ENCODE measurements at places on chromosomes 4 and X.

- DNase-seq = peak; percentile 57
These were observed 489.1 kb upstream of the INTU start for GRCh38 chr4:127143460-127144195.

DNA sequence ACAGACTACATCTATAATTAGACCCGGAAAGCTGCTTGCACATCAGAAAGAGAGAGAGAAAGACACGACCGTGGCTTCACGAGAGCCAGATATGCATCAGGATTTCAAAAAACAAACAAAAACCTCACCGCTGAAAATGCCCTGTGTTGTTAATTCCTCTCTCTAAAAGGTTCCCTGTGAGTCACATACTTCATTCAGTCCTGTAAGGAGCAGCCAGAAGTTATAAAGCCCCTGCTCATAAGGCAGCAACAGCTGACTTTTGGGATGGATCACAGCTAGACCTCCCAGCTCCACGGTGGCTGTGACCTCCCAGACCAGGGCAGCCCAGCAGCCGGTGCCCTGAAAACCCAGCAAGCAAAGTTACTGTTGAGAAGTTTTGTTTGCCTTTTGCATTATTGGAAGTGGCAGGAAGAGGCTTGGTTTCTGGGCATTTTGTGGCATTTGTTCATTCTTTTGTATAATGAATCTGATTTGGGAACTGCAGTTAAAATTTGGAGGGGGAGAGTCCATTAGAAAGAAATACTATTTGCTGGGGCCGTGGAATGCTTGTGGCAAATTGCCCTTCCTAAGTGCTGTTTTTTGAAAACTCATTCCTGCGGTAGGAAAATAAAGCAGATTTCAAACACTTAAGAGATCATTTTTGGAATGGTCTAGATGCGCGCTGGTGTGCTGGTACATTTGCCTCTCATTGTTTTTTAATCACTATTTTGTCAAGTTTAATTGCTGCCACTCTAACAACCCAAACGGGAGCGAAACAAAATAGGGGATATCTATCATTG, 520.4 kb downstream of the BCOR start:
- DNase-seq = no peak

DNA sequence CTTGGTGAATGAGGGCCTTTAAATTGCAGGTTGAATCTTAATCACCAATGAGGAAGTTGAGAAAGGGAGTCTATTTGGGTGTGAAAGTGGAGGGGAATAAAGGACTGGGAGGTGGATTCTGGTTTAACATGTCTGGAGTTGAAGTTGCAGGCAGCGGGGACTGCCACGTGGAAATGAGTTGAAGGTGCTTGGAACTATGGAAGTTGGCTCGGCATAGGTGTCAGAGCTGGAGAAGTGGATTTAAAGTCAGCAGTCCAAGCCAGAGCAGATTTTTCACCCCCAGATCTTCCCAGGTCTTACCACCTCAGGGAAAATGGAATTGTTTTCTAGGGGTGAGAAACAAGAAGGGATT, 44.9 kb downstream of the TIGD4 start:
- DNase-seq = no peak

DNA sequence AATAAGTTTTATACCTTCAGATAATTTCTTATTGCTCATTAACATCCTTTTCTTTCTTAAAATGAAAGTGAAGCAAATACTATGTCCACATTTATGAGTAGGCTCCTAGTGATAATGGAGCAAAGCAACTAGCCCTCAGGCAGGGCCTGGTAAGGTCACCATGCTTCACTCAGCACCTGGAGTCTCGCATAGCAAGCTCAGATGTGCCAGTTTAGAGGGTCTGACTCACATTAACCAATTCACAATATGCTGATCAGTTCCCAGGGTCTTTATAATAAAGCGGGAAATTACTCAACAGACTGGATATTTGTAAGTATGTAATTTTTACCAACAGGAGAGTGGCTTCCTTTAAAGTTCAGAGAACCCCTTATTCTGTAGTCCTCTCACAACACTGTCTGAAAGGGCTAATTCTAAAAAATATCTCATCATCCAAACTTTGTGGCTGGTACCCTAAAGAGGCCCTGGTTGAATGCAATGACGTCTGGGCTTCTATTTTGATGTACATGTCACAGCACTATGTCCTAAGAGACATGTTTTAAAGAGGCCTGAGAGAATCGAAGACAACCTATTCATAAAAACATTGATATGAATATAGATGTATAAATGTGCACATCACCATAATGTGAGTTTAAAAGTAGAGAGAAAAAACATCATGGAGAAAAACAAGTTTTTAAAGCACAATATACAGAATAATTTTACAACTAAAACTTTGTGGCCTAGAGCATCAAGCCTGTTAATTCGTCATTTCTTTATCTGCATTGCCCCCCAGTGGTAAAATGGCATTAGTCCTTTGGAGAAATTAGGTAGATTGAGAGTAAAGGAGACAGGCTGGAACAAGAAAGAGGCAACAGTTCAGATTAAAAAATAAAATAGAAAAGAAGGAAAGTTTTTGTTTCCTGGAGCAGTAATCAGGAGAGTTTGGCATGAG, 44.3 kb downstream of the IL21 start:
- DNase-seq = peak; percentile 60

DNA sequence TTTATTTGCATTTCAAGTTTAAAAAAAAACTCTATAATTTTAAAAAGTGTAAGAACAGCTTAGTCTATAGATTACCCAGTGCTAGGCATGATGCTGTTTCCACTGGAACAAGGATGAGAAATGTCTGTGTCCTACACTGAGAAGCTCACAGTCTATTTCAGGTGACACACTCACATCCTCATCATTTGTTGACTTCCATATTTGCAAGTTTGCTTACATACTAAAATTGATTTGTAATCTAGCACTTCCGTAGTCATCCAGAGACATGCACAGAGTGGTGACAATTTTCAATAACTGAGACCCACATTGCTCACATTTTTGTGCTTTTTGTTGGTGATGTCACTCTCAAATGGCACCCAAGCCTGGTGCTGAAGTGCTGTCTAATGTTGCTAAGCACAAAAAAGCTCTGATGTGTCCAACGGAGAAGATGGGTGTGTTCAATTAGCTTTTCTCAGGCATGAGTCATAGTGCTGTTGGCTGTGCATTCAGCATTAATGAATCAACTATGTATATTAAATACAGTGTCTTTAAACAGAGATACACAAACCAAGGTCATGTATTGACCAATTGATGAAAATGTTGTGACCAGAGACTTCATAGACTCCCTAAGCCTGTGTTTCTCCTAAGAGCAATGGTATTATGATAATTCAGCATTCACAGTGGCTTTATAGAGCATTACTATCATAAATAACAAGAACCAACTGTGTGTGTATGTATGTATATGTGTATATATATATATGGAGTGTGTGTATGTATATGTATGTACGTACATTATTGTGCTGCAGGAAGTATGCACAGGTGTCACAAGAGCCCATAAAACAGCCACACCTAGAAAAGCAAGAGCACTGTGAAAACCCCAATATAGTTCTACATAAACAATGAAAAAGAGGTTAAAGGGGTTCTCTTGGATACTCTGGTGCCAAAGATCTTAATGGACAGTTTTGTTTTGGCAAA, 31.2 kb upstream of the VCX3B start:
- peak; percentile 1 for DNase-seq

GRCh38 chr4:179843370-179843769, 2399.8 kb upstream of the TENM3 start:
- no peak for DNase-seq

GRCh38 chr4:54230484-54231418, 1.7 kb downstream of the PDGFRA start:
- peak; percentile 58 for DNase-seq

- DNase-seq = no peak
These were observed 35.3 kb downstream of the CD99L2 start for GRCh38 chrX:150863191-150863590.

DNA sequence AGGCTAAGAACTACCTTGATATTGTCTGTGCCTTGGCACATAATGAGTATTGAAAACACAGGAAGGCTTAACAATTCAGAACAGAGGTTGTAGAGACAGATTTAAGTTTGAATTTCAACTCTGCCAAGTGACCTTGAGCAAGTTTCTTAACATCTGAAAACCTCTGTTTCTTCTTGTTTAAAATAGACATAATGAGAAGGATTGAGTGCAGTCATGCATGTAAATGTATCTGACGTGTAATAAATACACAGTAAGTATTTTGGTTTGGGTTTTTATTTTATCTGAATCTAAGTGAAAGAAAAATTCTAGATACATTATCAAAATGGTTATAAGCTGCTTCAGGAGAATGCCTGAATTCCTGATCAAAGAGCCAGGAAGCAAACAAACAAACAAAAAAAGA, 111.9 kb downstream of the ANXA5 start:
- DNase-seq = no peak

- DNase-seq = no peak
These were observed 264.0 kb upstream of the HAND2 start for GRCh38 chr4:173793937-173794510.

DNA sequence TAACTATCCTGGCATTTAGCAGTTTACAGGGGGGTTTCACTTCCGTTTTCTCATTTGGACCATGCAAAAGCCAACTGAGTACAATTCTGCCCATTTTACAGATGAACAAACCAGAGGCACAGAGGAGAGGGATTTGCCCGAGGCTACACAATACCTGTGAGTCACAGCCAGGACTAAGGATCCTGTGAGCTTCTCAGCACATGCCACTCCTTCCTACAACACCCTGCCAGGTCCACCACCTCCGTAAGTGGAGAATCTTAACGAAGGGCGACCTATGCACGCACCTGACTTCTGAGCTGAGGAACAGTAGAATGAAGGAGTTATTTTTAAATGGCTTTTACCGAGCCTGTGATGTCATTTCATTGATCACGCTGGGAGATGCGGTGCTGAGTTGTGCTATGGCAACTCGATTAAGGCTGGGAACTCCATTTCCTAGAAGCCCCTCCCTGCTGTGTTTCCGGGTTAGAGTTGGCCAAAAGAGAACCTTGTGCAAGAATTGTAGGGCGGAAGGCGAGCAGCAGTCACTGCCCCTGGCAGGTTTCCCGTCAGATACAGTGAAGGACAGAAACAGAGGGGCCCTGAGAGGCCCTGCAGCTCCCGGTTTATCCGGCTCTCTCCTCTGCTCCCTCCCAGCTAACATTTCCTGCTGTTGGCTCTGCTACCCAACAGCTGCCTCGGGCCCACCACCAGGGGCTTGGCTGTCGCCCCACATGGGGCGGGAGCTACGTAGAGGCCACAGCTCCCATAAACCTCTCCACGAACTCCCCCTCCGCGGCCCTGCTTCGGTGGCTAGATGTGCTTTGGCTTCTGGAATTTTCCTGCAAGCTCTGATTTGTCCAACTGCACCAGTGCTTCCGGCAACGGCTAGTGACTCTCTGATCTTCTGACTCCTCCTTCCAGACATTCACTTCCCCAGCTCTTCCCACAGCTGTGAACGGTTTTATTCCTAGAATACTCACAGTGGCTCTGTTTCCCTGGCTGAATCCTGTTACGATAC, 75.1 kb upstream of the USP9X start:
- peak; percentile 91 for DNase-seq

GRCh38 chr4:24923002-24923401, 10.2 kb upstream of the CCDC149 start:
- DNase-seq = no peak

- DNase-seq = no peak
These were observed 23.8 kb downstream of the BMX start for GRCh38 chrX:15524417-15524816.

DNA sequence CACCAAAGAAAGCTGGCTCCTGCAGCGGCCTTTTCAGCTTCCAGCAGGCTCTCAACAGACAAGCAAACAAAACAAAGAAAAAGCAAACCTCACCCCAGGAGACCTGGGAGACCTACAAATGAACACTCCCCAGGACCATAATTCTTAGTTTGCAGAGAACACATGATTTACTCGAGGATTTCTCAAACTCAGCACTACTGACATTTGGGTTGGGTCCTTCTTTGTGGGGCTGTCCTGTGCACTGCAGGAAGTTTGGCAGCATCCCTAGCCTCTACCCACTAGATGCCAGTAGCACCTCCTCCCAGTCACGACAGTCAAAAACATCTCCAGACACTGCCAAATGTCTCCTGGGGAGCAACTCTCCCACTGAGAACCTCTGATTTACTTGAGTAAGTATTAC, 21.9 kb downstream of the APOO start:
- DNase-seq = no peak

DNA sequence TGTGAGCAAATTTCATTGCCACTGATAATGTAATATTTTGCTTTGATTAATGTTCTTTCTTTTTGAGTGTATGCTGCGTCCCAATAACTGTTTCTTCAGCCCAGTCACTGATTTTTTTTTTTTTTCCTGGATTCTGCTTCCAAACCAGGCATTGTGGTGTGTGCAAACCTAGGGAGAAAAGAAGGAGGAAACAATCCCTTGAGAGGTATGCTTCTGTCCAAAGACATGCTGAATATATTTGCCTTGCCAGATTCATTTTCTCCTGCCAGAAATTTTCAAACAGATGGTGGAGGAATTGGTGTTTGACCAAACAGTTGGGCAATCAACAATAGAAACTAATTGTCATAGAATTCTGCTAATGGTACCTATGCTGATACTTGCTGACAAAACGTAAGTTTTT, 753.6 kb downstream of the RPA4 start:
- peak; percentile 2 for DNase-seq

DNA sequence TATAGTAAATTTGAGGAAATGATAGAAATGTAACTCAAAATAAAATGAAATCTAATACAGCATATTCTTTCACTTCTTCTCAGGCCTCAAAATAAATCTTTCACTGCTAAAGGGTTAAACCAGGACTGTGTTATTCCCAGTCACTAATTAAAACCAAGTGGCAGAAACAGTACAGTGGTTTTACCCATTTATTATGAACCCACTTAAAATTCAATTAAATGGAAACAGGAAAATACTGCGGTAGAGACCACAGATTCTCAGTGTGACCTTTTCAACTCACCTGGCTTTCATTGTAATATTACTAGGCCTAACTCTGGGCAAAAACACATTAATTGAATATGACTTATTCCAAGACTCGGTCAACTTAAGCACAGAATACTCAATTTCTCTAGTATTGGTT, 176.5 kb upstream of the DKK2 start:
- DNase-seq = no peak

DNA sequence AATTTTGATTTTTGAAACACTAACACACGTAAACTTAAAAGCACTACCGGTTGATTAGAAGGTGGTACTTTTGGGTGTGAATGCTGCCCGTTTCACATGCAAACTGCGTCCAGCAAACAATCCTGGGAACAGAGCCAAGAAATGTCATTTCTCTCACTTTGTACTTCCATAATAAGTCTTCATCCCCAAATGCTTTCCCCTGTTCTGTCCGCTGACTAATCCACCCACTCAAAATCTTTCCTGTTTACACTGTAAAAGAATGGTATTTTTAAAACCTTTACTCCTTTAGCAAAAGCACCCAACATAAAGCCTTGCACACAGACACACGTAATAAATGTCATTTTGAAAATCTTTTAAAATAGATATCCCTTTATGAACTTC, 39.1 kb upstream of the PDLIM5 start:
- DNase-seq = peak; percentile 92
